ENCODE measurements at places on chromosomes 3 and 15. TPM values are rescaled to one million over a fixed set of nuclear protein-coding genes. Genes with fewer than 3 reads are reported as not detected.

GRCh38 chr3:186411994-186412393 is 50.0 kb upstream of the DGKG start:
- no peak for DNase-seq

- DNase-seq, result no peak
Observed at GRCh38 chr3:136277634-136278033, 27.5 kb downstream of the PCCB start.

DNA sequence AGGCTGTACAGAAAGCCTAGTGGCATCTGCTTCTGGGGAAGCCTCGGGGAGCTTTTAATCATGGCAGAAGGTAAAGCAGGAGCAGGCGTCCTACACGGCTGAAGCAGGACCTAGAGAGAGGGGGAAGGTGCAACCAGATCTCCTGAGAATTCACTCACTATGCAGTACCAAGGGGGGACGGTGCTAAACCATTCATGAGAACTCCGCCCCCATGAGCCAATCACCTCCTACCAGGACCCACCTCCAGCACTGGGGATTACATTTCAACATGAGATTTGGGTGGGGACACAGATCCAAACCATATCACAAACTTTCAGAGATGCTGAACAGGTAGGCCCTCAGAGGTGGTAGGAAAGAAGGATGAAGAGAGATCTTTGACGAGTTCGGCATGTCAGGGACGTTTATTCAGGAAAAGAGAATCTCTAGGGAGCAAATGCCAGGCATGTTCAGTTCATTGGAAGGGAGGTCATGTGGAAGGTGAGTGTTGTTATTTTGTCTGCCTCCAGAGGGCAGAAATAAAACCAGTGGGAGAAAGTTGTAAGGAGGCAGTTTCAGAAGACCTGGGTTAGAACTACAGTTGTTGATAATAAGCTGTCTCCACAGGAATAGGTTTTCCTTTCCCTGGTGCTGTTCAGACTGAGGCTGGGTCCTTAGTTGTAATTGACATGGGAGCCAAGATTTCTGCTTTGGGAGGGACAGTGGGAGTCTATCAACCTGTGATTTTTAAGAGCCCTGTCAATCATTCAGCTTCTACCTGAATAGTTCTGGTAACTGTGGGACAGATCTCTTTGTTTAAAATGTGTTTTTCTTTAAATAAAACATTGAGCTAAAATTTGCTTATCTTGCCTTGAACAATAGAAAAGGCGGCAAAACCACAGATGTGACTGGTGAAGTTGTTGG is 4.3 kb upstream of the FNDC3B start:
- no peak for DNase-seq

GRCh38 chr3:131976448-131976847 is 58.4 kb downstream of the CPNE4 start:
- no peak for DNase-seq

GRCh38 chr15:75235760-75236729 is 22.1 kb upstream of the GOLGA6C start:
- no peak for DNase-seq

DNA sequence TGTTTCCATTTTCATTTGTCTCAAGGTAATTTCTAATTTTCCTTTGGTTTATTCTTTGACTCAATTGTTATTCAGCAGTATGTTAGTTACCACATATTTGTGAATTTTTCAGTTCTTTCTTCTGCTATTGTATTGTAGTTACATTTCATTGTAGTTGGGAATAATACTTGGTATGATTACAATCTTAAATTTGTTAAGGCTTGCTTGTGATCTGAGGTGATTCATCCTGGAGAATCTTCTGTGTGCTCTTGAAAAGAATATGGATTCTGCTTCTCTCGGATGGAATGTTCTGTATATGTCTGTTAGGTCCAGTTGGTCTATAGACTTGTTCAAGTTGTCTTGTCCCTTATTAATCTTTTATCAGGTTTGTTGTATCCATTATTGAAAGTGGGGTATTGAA is 63.4 kb upstream of the VEPH1 start:
- DNase-seq, result no peak

DNA sequence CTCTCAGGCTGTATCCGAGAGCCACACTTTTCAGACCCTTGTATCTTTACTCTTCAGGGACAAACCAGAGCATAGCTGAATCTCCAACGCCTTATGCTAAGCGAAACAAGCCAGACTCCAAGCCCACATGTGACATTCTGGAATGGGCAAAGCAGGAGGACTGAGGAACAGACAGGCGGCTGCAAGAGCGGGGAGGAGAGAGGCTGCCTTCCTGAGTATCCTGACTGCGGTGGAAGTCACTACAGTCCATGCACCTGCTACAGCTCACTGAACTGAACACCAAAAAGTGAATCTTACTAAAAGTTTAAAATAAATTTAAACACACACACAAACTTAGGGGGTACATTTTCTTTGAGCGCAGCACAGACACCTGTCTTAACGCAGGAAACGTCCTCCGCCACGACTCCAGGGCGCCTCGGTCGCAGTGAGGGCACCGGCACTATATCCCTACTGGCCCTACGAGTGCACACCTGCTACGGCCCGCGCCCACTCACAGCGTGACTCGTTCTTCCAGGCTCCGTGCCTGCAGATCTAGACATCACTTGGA is 1.4 kb downstream of the CYFIP1 start:
- DNase-seq, result no peak

DNA sequence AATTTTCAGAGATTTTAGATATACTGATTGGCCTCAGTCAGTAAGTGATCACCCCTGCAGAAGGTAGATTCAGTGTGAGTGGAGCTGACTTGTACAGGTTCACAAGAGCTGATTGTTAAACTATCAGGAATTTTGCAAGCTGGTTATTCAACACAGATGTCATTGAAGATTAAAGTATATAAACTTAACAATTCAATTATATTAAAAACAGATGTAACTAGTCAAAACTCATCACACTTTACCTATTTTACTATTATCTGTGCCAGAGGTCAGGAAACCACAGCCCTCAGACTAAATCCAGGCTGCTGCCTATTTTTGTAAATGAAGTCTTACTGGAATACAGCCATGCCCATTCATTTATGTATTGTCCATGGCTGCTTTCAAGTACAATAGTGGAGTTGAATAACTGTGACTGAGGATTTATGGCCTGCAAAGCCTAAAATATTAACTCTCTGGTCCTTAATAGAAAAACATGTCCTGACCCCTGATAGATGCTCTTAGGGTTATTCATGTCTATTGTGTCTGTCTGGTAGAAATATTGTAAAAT is 429.3 kb upstream of the PDZRN3 start:
- DNase-seq, result no peak

DNA sequence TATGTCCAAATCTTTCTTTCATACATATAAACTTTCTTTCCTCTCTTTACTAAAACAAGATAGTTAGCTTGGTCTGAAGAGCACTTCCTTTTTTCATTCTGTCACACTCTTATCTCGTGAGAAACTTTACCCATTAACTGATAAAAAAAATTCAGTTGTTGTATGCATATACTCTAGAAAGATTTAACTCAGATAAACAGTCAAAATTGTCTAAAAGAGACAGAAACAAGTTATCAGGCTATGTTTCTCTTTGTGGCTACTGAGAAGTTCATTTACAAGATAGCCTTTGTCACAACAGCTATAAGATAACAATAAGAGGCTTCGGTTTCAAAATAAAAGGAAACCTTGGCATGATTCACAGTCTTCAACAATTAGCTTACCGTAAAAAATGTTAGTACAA is 235.7 kb upstream of the ATP10A start:
- DNase-seq, result no peak

- DNase-seq, result no peak
Observed at GRCh38 chr3:89742546-89742945, 635.1 kb downstream of the EPHA3 start.

DNA sequence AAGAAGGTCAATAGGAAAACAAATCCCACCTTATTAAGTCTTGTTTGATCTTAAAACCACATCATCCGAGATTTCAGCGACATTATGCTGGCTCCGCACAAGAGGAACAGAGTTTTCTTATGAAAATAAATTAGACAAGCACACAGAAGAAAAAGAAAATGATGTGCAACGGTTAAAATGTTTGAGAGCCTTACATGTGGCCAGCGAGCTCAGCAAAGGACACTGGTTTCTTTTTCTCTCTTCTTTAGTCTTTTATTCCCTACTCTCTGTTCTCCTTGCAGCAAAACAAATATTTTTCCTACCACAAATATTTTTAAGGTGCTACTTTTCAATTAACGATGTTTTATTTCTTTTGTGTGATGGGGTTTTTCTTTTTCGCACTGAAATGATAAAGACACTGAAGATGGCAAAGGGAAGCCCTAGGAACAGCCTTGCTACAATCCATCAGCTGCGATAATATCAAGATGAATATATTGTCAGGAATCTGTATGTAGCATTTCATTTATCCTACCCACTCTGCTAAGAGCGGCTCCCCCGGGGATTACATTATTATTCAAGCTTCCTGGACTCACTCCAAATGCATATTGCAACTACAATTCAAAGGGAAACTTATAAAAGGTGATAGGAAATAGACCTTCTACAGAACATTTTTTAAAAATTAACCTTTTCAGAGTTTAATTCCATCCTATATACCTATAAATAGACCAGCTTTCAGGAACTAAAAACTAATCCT is 72.9 kb downstream of the ANXA2 start:
- no peak for DNase-seq

GRCh38 chr3:31634476-31634875 is 101.8 kb downstream of the STT3B start:
- DNase-seq, result no peak

- DNase-seq, result no peak
Observed at GRCh38 chr3:128279601-128279880, 126.3 kb downstream of the EEFSEC start.

DNA sequence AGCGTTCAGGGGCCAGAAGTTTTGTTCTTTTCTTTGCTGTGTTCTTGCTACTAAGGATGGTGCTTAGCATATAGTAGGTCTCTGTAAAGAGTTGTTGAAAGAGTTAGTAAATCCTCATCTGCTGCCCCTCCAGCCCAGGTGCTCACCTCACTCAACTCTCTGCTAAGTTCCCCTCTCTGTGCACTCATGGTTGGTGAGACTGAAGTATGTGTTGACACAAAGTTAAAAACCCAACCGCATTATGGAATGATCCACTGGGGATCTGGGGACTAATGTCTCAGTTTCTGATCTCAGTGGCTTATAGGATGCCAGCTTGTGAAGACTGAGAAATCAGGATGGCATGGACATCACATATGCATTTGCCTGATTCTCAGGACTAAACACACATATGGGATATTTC is 13.8 kb downstream of the RYR3 start:
- DNase-seq, result no peak

DNA sequence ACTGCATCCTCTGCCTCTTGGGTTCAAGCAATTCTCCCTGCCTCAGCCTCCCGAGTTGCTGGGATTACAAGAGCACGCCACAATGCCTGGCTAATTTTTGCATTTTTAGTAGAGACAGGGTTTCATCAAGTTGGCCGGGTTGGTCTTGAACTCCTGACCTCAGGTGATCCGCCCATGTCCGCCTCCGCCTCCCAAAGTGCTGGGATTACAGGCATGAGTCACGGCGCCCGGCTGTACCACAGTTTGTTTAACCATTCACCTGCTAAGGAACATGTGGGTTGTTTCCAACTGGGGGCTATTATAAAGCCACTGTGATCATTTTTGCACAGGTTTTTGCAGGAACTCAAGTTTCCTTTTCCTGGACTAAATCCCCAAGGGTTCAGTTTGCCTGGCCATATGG is 123.2 kb upstream of the RAP2B start:
- DNase-seq, result no peak

DNA sequence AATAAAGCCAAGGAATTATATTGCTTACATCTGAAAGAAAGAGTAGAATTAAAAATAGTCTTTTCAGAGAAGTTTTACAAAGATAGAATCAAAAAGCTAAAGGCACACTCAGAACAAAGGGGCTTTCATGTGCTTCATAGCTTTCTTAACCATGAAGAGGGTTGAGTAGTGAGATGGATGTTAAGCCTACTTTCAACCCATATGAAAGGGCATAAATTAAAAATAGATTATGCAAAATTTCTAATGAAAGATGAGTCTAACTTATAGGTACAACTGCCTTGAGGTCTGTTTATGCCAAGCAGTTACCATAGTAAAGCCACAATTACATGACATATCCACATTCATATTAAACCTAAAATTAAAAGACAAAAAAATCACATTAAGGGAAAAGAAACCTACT is 223.3 kb upstream of the ARHGEF26 start:
- DNase-seq, result no peak

DNA sequence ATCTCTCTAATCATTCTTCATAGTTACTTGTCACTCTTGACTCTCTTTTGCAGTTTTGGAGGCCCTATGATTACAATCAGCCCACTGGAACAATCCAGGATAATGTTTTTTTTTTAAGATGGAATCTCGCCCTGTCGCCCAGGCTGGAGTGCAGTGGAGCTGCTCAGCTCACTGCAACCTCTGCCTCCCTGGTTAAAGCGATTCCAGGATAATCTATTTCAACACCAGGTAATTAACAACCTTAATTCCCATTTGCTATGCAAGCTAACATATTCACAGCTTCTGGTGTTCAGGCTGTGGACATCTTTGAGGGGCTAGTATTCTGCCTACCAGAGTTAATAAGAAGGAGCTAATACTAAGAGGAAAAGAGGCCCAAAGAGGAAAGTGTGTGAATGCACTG is 1.1 kb upstream of the BLOC1S6 start:
- DNase-seq, result no peak

DNA sequence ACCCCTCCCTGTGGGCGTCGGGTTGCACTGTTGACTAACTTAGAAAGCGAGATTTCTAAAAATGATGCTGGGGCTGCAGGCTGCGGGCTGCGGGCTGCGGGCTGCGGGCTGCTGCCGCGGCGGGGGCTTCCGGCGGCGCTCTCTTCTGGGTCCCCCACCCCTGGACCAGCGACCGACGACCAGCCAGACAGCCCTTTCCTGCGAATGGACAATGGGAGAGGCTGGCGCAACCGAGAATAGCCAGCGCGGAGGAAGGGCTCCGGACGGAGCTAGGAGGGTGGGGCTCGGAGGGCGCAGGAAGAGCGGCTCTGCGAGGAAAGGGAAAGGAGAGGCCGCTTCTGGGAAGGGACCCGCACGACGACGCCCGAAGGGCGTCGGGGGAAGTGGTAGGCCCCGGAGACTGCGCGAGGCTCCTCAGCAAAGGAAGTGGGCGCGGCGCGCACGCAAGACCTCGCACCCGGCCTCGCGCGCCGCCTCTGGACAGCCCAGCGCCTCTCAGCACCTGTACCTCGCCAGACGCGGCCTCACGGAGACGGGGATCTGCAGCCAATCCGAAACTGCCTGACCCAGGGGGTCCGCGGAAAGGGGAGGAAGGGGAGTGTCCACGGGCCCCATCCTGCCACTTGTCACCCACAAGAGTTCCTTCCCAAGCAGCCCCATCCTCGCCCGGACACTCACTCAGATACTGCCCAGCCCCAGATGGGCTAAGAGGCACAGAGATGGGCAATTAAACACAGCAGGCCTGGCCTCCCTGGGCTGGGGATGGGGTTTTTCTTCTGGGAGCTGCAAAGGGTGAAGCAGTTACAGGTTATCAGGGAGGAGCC is 70.7 kb downstream of the SLC12A8 start:
- DNase-seq, result no peak

The GOLGA6A gene
- not detected for total RNA-seq

The GOLGA8K gene
- 0.46 TPM for total RNA-seq

The GAP43 gene
- total RNA-seq, result not detected

The SERPINI2 gene
- not detected for total RNA-seq

The EHD4 gene
- total RNA-seq, result 190 TPM

The CLDN16 gene
- not detected for total RNA-seq
